Diencephalon (tissue), 1 donor: ENCODE measurements at places on chromosomes 1 and 21. TPM values are rescaled to one million over a fixed set of nuclear protein-coding genes. Genes with fewer than 3 reads are reported as not detected.

The PLA2G4A gene
- 2.5 TPM for total RNA-seq

The BCAN gene
- 219 TPM for total RNA-seq

The IL20 gene
- not detected for total RNA-seq

The RNF186 gene
- not detected for total RNA-seq

The TMEM125 gene
- 0.69 TPM for total RNA-seq

The PTPRF gene
- total RNA-seq = 101 TPM

The CD48 gene
- 0.46 TPM for total RNA-seq

The TEX38 gene
- not detected for total RNA-seq

The FAM177B gene
- total RNA-seq = 0.23 TPM
